Left colon (tissue), 2 donors: ENCODE measurements at places on chromosomes 4 and X. TPM values are rescaled to one million over a fixed set of nuclear protein-coding genes. Genes with fewer than 3 reads are reported as not detected.

DNA sequence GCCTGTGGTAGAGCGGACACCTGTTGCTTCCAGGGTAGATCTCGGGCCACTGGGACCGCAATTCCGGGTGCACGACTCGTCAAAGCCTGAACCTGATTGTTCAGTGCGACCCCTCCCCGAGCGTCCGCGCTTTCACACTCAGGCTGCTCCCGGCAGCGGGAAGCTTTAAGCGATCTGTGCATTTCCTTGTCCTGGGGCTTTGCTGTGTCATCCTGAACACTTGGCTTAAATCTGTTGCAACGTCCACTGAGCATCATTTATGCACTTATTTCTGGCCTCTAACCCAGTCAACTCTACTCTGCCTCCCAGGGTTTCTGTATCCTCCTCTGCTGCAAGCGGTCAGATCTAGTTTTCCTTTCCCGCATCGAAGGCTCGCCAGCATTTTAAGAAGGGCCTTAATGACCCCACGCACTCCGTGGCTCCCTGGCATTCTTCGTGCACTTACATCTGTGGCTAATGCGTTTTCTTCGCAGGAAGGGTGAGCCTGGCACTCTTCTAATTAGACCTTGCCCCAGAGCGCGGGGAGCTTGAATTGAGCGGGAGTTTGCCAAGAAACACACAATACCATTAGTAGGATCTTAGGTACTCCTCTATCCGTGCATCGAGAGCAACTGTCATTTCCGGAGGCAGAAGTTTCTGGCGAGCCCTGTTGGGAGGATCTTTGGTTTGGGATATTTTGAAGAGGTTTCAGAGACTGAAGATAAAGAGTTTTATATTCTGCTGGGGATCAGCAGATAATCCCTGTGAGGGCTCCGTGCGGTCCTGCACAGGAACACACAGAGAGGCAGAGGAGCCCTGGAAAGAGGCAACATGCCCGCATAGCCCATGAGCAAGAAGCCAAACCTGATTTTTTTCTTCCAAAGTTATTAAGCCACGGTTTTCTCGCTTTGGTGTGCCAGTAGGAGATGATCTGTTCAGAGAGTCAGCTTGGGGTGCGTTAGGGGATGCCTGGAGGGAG is 654 bp upstream of the DDIT4L start:
- DNase-seq = no peak

DNA sequence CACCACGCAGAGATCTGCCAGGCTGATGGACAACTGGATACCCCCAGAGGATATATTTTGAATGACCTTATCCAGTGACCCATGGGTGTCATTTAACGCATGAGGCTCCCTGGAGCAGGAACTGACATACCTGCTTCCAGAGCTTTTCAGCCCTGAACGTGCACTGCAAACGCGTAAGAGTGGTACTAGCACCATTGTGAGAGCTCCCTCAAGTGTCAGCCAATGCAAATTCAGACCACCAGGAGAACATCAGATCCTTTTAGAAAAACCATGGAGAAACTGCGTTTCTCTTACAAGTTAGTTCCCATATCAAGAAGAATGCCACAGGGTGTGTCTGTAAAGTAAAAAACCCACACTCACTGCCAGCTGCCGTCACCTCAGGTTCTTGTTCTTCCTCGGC is 7.3 kb downstream of the TREX2 start:
- DNase-seq = no peak

- no peak for DNase-seq
These were observed 71.8 kb downstream of the C4orf33 start for GRCh38 chr4:129167640-129168260.

GRCh38 chr4:38099020-38099600 is 138.9 kb downstream of the PTTG2 start:
- no peak for DNase-seq

- peak; percentile 28 for DNase-seq
These were observed 333 bp downstream of the BOD1L1 start for GRCh38 chr4:13627178-13627605.

- DNase-seq = no peak
These were observed 9.8 kb upstream of the FRAS1 start for GRCh38 chr4:78047366-78047765.

GRCh38 chr4:113383111-113383785 is 333.8 kb downstream of the ANK2 start:
- DNase-seq = no peak

DNA sequence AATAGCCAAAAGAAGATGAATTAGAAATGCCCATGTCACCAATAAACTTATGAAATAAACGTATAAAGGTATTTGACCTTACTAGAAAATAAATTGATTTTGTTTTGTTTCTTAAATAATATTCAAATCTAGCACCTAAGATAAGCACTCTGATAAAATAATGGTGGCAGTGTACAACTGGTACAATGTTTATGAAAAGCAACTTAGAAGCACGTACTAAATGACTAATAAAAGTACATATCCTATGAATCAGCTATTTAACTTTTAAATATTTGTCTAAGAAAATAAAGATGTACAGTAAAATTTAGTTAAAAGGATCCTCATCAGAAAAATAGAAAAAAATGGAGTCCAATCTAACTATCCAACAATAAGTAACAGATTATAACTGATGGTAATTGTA is 6.7 kb downstream of the MANBA start:
- DNase-seq = no peak

- DNase-seq = no peak
These were observed 115.3 kb upstream of the TRPC5 start for GRCh38 chrX:112197840-112198239.

ANAPC4 gene
- 30.3 TPM for total RNA-seq

ZNF711 gene
- total RNA-seq = 1.5 TPM

EREG gene
- total RNA-seq = 5.0 TPM

CABS1 gene
- not detected for total RNA-seq

ERVMER34-1 gene
- total RNA-seq = 0.59 TPM

KLF8 gene
- total RNA-seq = 3.8 TPM
